ENCODE measurements at places on chromosomes 3 and 15.
A peak's percentile ranks its signal among the peaks of the same experiment; 100 is the strongest.

- peak; percentile 58 for DNase-seq
These were observed 12.8 kb downstream of the PPCDC start for GRCh38 chr15:75036212-75036616.

- DNase-seq = no peak
These were observed 293.3 kb upstream of the CNTN4 start for GRCh38 chr3:1805331-1805730.

GRCh38 chr15:29054171-29055045 lies 168.6 kb downstream of the APBA2 start:
- no peak for DNase-seq

DNA sequence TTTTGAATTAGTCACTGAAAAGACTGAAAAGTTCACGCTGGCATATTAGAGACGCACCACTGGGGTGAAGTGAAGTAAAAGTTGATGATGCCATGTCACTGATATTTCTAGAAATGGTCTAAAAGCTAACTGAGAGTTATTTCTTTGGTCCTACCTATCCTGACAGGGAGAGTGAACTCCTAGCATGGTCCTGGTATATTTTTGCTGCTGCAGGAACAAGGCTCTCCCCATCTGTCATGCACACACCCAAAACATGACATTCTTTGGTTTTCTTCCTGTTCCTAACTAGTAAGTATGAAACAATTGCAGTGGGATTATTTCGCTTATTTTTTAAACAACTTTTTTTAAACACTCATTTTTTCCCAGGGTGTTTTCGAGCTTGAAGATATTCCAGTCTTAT lies 466.7 kb downstream of the ERC2 start:
- DNase-seq = no peak

Measured in cardiac fibroblast (primary cell).